ENCODE measurements at places on chromosomes 5 and 9.

- DNase-seq = peak; percentile 26
Measured at GRCh38 chr5:80867233-80867632, 92.9 kb upstream of the RASGRF2 start.

DNA sequence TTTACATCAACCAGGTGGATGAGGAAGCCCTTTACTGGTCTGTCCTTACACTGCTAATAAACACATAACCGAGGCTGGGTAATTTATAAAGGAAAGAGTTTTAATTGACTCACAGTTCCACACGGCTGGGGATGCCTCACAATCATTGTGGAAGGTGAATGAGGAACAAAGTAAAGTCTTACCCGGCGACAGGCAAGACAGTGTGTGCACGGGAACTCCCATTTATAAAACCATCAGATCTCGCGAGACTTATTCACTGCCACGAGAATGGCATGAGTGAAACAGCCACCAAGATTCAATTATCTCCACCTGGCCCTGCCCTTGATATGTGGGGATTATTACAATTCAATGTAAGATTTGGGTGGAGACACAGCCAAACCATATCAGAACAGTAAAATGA, 67.3 kb upstream of the GRAMD2B start:
- no peak for DNase-seq

- DNase-seq = no peak
Measured at GRCh38 chr5:177232358-177232757, 71.2 kb downstream of the RAB24 start.

GRCh38 chr9:100229136-100229535, 123.6 kb downstream of the TEX10 start:
- DNase-seq = no peak

- DNase-seq = peak; percentile 34
Measured at GRCh38 chr5:154829589-154830218, 20.7 kb downstream of the FAXDC2 start.

- peak; percentile 40 for DNase-seq
Measured at GRCh38 chr9:122158202-122158601, 1.4 kb downstream of the NDUFA8 start.

GRCh38 chr9:10704720-10705119, 91.9 kb upstream of the PTPRD start:
- DNase-seq = no peak

DNA sequence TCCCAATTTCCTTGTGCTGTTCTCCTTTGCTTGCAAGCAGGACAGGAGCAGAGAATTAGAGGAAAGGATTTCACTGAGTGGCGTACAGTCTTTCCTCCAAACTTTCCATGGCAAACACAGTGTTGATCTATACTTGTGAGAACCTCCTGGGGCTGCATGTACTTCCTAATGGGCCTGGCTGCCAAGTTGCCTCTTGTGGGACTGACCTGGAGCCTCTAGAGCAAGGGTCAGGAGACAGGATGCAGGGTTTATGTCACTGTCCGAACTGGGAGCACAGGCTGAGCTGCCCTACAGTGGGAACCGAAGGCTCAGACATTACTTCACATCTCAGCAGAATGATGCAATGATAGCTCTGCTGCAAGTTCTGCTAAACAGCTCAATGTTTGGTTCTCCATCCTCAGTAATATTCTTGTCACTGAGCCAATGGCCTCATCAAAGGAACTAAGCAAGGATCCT, 102.3 kb downstream of the ENC1 start:
- no peak for DNase-seq

DNA sequence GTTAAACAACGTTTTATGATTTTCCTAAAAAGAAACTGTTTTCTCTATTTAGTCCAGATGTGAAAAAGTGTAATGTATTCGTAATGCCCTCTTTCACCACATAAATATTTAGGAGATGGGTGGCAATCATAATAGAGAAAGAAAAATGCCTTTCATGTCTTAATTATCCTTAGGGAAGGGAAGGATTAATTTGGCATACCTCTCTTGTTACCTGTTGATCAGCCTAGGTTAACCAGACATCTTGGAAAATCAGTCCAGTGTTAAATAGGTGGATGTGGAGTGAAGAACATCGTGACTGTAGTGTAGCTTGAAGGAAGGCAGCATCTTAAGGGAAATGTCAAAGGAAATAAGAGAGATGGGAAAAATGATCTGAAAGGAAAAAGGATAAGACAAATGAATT, 76.2 kb downstream of the NNT start:
- DNase-seq = no peak

GRCh38 chr5:74942622-74943286, 76.6 kb upstream of the FAM169A start:
- DNase-seq = no peak

DNA sequence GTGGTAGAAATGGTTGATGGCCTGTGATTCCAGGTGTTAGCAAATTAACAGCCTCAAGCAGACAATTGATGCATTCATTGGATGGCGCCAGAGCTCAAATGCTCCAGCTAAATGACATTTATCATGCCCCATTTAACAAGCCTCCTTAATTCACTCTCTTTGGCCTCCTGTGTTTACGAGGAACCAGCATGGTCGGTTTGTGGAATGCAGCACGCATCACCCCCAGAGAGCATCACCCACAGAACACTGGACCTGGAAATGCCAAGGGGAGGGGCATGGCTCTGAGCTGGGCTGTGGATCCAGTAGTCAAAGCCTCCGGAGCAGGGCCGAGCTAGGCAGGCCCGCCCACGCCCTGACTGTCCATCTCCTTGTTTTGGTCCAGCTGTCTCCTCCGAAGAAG, 434.0 kb downstream of the GADD45G start:
- no peak for DNase-seq

GRCh38 chr5:93589829-93590215, 6.8 kb downstream of the NR2F1 start:
- DNase-seq = no peak

GRCh38 chr5:51986733-51987132, 603.5 kb downstream of the ISL1 start:
- no peak for DNase-seq

- no peak for DNase-seq
Measured at GRCh38 chr5:10578869-10579268, 15.0 kb downstream of the ANKRD33B start.

DNA sequence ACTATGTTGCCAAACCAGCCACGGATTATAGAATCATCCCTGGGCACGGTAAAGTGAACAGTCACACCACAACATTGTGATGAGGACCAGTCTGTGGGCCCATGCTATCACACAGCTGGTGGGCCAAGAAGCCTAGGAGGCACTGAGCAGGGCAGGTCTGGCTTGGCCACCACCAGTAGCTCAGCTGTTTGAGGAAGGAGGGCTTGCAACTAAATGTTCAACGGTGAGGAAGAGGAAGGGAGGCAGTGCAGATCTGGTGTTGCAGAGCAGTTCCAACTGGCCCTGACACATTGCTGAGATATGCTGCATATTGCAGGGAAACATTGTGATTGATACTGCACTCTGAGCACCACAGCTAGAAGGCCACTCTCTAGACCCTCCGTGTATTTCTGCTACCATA, 77.9 kb upstream of the ATG10 start:
- DNase-seq = no peak

- no peak for DNase-seq
Measured at GRCh38 chr5:179119415-179120170, 59.4 kb downstream of the ZNF354C start.

DNA sequence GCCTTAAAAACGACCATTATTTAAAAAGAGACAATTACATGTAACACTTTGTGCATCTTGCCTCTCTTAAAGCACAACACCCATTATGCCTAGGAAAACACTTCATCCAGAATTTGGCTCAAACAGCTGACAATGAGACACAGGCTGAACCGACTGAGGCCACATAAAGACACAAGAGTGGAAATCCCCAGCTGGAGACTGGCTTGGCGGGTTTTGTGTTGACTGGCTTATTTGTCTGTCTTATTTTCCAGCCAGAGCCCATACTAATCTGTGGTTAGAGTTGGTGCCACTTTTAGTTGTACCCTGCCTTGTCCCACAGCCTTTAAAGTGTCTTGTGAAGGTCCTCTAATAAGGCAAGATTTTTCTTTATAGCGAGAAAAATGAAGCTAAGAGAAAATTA, 21.2 kb downstream of the TRIM14 start:
- DNase-seq = peak; percentile 66

- DNase-seq = no peak
Measured at GRCh38 chr5:55665065-55665464, 47.1 kb downstream of the SLC38A9 start.

DNA sequence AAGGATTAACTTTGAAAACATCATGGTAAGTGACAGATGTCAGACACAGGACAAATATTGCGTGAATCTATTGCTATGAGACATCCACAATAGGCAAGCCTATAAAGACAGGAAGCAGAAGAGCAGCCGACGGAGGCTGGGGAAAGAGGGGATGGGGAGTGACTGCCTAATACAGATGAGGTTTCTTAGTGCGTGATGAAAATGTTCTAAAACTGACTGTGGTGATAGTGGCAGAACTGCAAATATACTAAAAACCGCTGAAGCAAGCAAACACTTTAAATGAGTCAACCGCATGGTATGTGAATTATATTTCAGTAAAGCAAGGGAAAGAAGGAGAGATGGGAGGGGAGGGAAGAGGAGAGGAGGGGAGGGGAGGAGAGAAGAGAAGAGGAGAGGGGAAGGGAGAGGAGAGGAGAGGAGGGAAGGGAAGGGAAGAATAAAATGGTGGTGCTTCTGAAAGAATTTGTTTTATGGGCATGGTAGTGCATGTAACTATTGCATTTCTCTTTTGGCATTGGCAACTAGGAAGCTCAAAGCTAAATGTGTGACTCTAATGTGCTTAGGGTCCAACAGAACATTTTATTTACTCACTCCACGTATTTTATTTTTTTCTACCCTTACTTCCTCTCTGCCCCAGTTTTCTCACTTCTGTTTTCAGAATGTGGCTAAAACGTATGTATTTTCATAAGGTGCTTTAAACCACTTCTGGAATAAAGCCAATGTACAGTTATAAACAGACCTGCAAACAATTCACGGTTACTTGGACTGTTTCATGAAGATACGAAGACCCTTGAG, 21.3 kb downstream of the AKNA start:
- peak; percentile 60 for DNase-seq

GRCh38 chr9:87873607-87874303, 8.9 kb upstream of the SPATA31E1 start:
- no peak for DNase-seq

- no peak for DNase-seq
Measured at GRCh38 chr9:106653213-106653612, 209.8 kb upstream of the ZNF462 start.

- DNase-seq = no peak
Measured at GRCh38 chr9:136927343-136928271, 16.9 kb downstream of the FBXW5 start.

GRCh38 chr9:38651400-38652042, 31.1 kb upstream of the ANKRD18A start:
- DNase-seq = peak; percentile 8

GRCh38 chr5:115484368-115484767, 60.2 kb downstream of the FEM1C start:
- no peak for DNase-seq

DNA sequence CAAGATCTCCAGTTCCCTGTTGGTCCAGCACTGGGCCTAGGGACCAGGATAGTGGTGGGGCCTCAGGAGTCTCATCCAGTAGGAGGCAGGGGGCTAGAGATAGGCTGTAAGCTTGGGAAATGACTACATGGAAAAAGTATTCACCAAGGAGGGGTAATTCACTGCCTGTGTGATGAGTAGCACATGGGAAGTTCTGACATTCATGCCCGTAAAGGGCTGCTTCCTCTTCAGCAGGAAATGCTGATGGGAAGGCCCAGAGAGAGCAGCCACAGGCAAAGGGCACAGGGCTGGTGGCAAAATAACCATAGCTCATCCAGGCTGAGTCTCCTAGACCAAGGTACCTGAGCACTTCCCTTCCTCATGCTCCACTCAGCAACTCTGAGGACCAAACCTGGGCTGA, 23.1 kb upstream of the FRRS1L start:
- DNase-seq = no peak

- peak; percentile 11 for DNase-seq
Measured at GRCh38 chr9:70639853-70640814, 225.7 kb upstream of the KLF9 start.

GRCh38 chr9:10127867-10128266, 484.9 kb downstream of the PTPRD start:
- no peak for DNase-seq

DNA sequence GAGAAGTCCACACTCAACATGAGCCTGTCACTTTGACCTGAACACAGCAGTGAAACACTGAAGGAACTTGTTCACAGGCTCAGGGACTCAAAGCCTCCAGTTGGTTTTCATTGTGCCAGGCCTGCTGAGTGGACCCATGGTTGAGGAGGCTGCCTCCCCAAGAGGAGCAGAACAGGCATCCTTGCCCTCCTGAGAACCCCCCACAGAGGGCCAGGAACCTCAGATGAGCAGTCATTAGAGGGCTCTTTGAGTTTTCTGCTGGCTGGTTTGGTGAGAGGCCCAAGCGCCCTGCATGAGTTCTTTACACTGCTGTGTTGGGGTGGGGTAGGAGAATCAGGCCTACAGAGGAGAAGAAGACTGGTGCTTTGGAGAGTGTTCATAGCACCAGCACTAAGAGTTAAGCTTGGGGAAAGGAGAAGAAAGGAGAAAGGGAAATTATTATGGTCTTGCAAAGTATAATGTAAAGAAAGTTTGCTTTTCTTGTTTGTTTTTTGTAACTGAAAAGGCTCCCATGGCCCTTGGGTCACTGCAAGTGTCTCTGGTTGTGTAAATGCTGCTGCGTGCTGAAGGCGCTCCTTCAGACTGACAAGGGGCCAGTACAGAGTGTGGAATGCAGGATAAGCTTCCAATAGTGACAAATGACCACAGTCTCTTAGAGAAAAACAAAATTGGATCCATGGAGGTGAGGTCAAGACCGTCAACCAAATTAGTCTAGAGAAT, 100.2 kb downstream of the PDE8B start:
- no peak for DNase-seq

GRCh38 chr9:106587042-106587441, 275.9 kb upstream of the ZNF462 start:
- no peak for DNase-seq

DNA sequence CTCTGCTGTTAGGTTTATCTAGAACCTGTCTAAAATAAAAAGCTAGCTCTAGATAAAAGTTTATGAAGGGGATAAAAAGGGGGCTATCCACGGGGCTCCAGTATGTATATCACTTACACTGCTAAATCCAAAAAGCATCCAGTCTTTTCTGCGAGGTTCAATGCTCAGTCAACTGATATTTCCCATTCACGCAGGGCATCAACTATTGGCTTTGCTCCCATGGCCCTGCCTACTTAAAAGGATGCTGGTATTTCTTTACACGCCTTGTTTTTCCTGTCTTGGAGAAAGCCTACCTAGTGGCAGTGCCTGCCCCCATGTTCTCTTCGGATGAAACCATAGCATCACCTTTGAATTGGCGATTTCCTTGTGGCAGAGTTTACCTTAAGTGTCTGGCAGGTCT, 8.1 kb downstream of the SPRY4 start:
- DNase-seq = no peak

DNA sequence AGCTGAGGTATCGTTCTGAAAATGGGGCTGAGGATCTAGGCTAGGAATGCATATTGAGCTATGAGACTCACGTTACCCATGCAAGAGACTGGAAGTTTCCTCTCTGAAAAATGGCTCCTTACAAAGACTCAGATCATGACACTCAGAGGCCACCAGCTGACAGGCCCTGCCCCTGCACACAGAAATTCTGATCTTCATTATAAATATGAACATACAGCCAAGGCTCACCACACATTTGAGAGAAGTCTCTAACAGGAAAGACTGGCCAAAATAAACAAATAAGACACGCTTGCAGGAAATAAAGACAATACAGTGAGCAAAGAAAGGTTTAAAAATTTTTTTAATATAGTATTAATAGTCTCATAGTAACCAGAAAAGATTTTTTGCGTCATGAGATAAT, 365.9 kb downstream of the NFIB start:
- DNase-seq = no peak

GRCh38 chr9:15282567-15283285, 24.3 kb downstream of the TTC39B start:
- DNase-seq = no peak
